ENCODE measurements at places on chromosomes 7 and 10.
A peak's percentile ranks its signal among the peaks of the same experiment; 100 is the strongest.

DNA sequence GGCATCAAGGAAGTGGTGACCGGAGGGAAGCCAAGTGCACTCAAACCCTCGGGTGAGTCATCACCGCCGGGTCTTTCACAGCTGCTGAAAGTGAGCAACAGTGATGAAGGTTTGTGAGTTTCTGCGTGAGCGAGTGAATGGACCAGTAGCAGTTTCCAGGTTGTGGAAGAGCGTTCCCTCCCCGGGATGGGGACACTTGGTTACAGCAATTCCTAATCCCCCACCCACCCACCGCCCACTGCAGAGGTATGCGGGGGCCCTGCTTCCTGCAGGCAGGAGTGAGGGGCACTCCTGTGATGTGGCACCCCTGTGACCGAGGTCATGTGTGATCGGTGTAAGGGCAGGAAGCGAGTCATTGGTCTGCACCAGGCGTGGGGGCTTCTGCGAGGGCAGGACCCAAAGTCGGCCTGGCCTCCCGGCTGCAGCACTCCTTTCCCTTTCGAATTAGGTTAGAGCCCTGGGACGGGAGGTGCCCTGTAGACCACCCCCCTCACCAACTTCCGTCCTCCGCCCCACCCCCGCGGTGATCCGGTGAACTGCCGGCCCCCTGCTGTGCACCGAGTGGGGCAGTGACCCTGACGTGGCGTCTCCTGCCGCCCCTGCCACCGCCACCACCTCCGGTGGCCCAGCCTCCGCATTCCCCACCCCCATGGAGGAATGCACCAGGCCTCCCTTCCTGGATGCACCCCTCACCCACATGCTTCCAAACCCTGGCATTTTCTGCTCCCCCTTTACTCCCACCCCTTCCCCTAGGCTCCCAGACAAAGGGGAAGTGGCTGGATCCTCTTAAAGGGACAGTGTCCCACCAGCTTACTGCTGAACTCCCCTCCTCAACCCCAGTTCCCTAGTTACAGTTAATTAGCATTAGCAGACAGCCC is 10.9 kb downstream of the LIMK1 start:
- peak; percentile 39 for DNase-seq

DNA sequence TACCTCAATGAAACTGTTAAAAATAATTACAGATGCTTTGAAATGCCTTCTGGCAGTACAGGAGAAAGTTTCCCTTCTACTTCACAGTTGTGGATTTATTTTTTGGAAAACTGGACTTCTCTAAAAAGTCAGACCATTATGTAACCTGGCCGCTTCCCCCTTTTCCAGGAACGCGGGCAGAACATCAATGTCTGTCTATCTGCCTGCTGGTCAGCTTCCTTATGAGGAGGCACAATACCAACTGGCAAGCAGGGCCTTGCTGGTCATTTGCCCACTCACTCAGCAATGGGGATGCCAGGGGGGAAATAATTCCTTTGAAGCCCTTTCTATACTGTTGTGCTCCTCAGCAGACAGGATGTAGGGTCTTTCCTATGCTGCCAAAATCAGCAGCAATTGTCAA is 22.5 kb upstream of the ADRB1 start:
- no peak for DNase-seq

- no peak for DNase-seq
Measured at GRCh38 chr7:46871516-46871915, 710.4 kb downstream of the TNS3 start.

DNA sequence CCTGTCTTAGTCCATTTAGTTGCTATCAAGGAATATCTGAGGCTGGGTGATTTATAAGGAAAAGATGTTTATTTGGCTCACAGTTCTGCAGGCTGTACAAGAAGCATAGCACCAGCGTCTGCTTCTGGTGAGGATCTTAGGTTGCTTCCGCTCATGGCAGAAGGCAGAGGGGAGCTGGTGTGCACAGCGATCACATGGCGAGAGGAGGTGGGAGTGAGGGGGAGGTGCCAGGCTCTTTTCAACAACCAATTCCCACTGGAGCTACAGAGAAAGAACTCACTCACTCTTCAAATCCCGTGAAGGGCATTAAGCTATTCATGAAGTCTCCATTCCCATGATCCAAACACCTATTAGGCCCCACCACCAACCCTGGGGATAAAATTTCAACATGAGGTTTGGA is 371.6 kb downstream of the SH2D4B start:
- DNase-seq, result no peak

GRCh38 chr10:44253769-44254462 is 131.0 kb downstream of the CXCL12 start:
- DNase-seq, result no peak

GRCh38 chr7:33781796-33782195 is 123.5 kb upstream of the BMPER start:
- no peak for DNase-seq

- no peak for DNase-seq
Measured at GRCh38 chr10:3780021-3780770, 4.8 kb downstream of the KLF6 start.
